CD8-positive, alpha-beta memory T cell (primary cell): ENCODE measurements at places on chromosomes 4 and X. TPM values are rescaled to one million over a fixed set of nuclear protein-coding genes. Genes with fewer than 3 reads are reported as not detected.

DNA sequence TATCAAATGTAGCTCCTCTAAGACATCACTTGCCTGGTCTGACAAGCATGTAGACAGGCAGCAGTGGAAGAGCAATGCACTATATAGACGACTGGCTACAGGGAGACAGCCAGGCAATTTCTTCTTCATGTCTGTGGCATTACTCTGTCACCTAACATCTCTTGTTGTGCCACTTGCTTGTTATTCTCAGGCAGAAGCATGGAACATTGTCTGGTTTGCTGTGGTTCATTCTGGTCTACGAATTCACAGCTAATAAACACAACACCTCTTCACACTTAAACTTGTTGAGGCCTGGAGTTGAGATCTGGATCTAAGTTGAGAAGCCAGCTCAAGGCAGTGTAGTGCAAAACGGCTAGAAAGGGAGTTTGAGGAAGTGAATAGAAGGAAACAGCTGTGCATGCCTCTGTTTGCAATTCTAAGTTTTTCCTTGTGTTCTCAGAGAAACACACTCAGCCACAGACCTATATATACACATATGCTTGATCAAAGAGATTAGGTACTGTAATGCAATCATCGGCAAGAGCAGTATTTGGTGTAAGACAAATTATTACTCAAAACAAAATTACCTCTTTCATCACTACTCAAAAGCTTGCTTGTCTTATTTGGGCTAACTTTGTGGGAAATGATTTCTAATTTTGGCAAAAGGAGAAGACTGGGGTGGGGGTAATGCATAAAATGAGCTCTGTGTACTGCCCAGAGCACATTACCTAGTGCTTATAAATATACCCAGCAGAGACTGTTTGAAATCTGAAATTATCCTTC, 243.8 kb downstream of the PPP3CA start:
- DNase-seq = no peak

- no peak for DNase-seq
Observed at GRCh38 chr4:83139514-83140156, 25.1 kb upstream of the PLAC8 start.

- no peak for DNase-seq
Observed at GRCh38 chrX:24376403-24376802, 16.0 kb downstream of the SUPT20HL1 start.

GRCh38 chr4:142818031-142818430, 28.1 kb downstream of the INPP4B start:
- no peak for DNase-seq

DNA sequence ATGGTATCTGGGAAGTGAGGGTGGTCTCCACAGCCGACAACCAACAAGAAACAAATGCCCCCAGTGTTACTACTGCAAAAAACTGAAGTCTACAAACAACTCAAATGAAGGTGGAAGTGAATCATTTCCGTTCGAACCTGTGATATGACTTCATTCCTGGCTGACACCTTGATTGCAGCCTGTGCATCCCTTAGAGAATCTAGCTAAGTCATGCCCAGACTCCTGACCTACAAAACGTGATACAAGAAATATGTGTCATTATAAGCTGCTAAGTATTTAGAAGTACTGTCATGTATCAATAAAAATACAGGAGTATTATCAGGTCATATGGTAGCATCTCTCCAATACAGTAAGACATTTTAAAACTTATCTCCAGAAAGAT, 959.7 kb upstream of the LCORL start:
- DNase-seq = no peak

DNA sequence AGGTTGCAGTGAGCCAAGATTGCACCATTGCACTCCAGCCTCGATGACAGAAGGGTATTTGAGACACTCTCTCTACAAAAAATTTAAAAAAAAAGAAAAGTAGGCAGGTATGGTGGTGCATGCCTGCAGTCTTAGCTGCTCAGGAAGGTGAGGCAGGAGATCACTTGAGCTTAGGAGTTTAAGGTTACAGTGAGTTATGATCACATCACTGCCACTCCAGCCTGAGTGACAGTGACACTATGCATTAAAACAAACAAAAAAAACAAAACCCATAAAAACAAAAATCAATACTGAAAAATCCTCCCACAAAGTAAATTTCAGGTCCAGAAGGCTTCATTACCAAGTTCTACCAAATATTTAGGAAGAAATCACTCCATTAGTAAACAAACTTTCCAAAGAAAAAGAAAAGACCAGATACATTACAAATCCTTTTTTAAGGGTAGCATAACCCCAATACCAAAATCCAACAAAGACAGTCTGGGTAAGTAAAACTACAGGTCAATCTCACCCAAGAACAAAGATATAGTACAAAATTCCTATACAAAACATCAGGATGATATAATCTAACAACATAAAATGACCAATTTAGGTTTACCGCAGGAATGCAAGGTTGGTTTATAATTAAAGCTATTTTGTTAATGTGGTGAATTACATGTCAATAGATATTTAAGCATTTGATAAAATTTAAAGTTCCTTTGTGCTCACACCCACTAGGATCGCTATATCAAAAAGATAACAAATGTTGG, 11.7 kb downstream of the NELFA start:
- DNase-seq = no peak

DNA sequence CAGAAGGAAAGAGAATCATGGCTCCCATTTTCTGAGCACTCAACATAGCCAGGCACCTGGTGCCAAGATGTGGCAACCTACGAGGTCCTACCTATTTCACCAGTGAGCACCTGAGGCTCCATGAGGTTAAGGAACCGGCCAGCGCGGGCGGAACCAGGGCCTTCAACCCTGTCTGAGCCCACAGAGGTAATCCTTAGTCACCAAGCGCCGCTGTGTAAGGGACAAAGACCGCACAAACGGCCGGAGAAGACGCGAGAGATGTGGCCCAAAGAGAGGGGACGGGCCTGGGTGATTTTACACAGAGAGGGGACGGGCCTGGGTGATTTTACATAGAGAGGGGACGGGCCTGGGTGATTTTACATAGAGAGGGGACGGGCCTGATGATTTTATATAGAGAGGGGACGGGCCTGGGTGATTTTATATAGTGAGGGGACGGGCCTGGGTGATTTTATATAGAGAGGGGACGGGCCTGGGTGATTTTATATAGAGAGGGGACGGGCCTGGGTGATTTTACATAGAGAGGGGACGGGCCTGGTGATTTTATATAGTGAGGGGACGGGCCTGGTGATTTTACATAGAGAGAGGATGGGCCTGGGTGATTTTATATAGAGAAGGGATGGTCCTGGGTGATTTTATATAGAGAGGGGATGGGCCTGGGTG, 114.2 kb downstream of the SMIM20 start:
- DNase-seq = no peak

GRCh38 chr4:182492423-182492822, 249.2 kb downstream of the TENM3 start:
- DNase-seq = no peak

GRCh38 chr4:19736968-19737756, 514.5 kb upstream of the SLIT2 start:
- DNase-seq = no peak

GRCh38 chr4:105279314-105279713, 132.6 kb downstream of the TET2 start:
- no peak for DNase-seq

GRCh38 chrX:1182211-1182610, 30.2 kb downstream of the CRLF2 start:
- DNase-seq = no peak

GRCh38 chr4:6333301-6334202, 63.9 kb downstream of the WFS1 start:
- DNase-seq = no peak

GRCh38 chr4:66930206-66930605, 615.1 kb downstream of the CENPC start:
- DNase-seq = no peak

DNA sequence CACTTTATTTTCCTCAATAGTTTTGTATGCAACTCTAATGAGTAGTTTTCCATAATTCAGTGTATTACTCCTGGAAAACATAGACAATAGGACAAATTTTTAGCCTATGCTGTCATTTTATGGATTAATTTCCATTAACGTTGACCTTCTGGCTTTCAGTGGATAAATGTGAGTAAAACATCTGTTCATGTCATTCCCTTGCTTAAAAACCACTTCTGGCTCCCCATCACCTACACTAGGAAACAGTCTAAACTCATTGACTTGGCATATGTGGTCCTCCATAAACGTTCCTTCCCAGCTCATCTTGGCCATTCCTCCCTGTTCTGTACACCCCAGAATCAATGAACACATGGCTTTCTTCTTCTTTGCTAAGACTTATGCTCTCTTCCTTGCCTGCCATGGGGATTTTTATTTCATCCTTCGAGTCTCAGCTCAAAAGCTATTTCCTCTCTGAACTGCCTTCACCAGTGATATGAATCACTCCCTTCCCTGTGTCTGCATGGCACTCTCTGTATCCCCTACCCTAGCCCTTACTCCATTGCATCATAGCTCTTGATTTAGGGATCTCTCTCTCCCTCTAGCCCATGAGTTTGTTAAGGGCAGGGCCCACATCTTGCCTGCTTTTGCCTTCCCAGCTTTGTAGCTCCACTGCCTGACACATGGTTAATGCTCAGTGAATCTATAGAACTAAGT, 34.8 kb downstream of the DOCK11 start:
- no peak for DNase-seq

GRCh38 chr4:67236788-67237187, 308.5 kb downstream of the CENPC start:
- DNase-seq = no peak

Gene TLR2
- polyA plus RNA-seq = 0.20 TPM

Gene IL13RA2
- not detected for polyA plus RNA-seq

Gene ELK1
- 21.9 TPM for polyA plus RNA-seq

Gene TRPC3
- not detected for polyA plus RNA-seq

Gene COL4A6
- polyA plus RNA-seq = not detected

Gene LUZP4
- not detected for polyA plus RNA-seq

Gene GDPD2
- polyA plus RNA-seq = not detected

Gene RBM47
- not detected for polyA plus RNA-seq

Gene REELD1
- not detected for polyA plus RNA-seq

Gene FGG
- polyA plus RNA-seq = not detected

Gene OTUD6A
- polyA plus RNA-seq = not detected

Gene NRK
- polyA plus RNA-seq = not detected
